Purkinje cell (primary cell): ENCODE measurements at places on chromosomes 11 and 22. TPM values are rescaled to one million over a fixed set of nuclear protein-coding genes. Genes with fewer than 3 reads are reported as not detected.

The ROM1 gene
- polyA plus RNA-seq, result 0.29 TPM in 1 of 2 replicates, not detected in the other

The ABCC8 gene
- polyA plus RNA-seq, result 43.7 and 48.2 TPM in 2 replicates

The RBMXL2 gene
- not detected in 2 replicates for polyA plus RNA-seq

The CLMP gene
- 103 and 147 TPM in 2 replicates for polyA plus RNA-seq

The SLC1A2 gene
- polyA plus RNA-seq, result 45.5 and 62.6 TPM in 2 replicates
